Prostate gland (tissue), 2 donors: ENCODE measurements at places on chromosomes 1 and 21. TPM values are rescaled to one million over a fixed set of nuclear protein-coding genes. Genes with fewer than 3 reads are reported as not detected.

The FABP3 gene
- total RNA-seq: 54.1 TPM

The KCNE1 gene
- total RNA-seq: 6.7 TPM

DNA sequence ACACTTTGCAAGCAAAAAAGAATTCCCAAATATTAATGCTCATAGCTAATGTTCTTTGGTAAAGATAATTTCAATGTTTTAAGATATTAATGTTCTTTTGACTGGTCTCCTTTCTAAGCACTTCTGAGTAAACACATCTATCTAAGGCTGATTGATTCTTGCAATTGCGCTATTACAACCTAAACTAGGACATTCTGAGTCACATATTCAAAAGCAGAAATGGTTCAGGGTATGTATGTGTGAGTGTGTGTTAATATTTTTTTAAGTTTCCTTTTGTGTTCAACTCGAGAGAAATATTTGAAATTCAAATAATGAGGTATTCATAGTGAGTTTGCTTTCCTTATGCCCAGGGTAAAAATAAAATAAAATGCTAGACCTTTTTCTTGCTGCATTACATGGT, 203.6 kb upstream of the GRIK3 start:
- DNase-seq: no peak

DNA sequence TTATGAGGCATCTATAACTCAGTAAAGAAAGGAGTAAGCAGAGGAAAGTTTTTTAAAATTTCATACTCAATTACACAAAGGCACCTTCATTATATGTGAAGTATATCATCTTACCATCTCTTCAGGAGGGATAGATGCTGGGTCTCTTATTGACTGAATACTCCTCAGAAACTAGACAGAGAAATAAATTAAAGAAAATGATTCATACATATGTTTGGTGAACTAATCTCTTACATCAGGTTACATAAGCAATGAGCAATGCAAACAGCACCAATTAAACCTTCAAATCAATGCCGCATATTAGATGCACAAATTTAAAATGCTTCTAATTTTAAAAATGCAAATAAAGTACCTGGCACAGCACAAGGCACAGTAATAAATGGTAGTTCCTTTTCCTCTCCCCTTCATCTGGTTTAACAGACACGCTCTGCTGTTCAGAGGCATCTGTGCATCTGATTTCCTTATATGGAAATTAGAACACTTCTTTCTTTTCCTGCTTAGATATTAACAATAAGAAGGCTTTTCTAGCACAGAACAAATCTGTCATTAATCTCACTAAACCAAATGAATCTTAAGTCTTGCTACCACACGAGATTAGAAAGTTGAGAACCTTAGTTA, 20.0 kb downstream of the SCYL3 start:
- DNase-seq: no peak
